Activated naive CD8-positive, alpha-beta T cell treated with anti-CD3 and anti-CD28 coated beads, Interleukin-2, amount 50 U/mL, for 24 hours (primary cell): ENCODE measurements at places on chromosomes 3 and 15.

- DNase-seq, result no peak
Observed at GRCh38 chr15:74809242-74809641, 3.4 kb upstream of the LMAN1L start.

- DNase-seq, result no peak
Observed at GRCh38 chr3:82081351-82081750, 319.9 kb upstream of the GBE1 start.

- DNase-seq, result no peak
Observed at GRCh38 chr3:43423142-43423541, 136.8 kb downstream of the SNRK start.

- no peak for DNase-seq
Observed at GRCh38 chr3:179046497-179047353, 24.9 kb downstream of the ZMAT3 start.

DNA sequence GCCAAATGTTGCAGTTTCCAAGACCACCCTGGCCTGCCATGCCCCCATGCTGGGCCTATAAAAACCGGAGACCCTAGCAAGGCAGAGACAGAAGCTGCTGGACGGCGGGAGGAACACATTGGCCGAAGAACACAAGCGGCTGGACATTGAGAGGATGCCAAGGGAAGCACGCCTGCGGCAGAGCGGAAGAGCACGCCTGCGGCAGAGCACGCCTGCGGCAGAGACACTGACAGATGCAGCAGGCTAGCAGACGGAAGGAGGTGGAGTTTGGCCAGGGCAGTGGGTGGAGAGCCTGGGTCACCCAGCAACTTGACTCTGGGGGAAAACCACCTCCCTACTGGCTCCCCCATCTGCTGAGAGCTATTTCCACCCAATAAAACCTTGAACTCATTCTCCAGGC is 322.3 kb upstream of the TBL1XR1 start:
- no peak for DNase-seq

DNA sequence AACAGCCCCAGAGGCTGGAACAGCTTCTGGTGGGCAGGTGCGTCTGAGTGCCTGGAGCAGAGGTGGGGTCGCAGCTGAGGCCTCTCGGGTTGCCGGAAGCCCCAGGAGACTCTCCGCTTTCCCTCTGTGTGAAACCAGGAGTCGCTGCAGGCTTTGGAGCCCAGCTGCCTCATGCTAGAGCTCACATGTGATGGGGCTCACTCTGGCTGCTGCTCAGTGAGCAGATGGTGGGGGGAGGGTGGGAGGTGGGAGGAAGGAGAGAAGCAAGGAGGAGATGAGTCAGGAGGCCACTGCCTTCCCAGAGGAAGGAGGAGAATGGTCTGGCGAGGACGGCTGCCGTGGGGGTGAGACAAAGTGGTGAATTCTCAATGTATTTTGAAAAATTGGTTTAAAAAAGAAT is 290.1 kb upstream of the CHRNA7 start:
- no peak for DNase-seq

DNA sequence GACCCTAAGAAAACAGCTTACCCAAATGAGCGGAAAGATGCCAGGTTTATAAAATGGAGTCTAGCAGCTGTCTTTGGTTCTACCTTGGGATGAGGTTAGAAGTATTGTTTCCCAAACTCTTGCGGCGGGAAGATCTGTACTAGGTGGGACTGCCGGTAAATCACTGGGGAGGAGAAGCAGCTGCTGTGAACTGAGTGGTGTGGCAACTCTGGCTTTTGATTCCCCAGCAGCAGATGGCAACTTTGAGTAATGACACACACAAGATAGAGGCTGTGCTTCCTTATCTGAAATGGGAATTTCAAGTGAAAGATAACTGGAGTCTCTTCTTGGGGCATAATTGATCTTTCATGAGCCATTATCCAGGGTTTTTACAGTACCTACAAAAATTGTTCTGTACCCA is 184.9 kb downstream of the ATG7 start:
- no peak for DNase-seq

- DNase-seq, result no peak
Observed at GRCh38 chr3:197814372-197814771, 23.3 kb downstream of the LRCH3 start.

- DNase-seq, result peak; percentile 29
Observed at GRCh38 chr3:196431181-196432136, 768 bp downstream of the UBXN7 start.

- no peak for DNase-seq
Observed at GRCh38 chr15:88019656-88020055, 236.9 kb downstream of the NTRK3 start.

- no peak for DNase-seq
Observed at GRCh38 chr3:50972029-50972428, 297.3 kb downstream of the DOCK3 start.

- no peak for DNase-seq
Observed at GRCh38 chr3:62922326-62922725, 47.1 kb upstream of the CADPS start.

DNA sequence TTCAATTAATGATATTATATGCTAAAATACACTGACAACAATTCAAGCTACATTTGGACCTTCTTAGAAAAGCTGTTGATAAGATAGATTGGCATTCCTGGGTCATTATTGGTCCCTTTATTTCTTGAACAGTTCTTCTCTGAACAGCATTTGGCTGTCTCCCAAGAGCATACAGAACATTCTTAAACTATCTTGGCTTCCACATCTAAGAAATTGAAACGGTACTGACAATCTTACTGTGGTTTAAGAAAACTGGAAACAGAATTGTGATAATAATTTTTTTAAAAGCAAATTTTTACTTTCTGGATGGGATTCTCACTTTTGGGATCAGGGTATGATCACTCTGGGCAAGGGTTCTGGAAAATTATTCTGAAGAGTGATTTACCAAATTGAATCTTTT is 161.7 kb upstream of the ZNF385D start:
- DNase-seq, result no peak

DNA sequence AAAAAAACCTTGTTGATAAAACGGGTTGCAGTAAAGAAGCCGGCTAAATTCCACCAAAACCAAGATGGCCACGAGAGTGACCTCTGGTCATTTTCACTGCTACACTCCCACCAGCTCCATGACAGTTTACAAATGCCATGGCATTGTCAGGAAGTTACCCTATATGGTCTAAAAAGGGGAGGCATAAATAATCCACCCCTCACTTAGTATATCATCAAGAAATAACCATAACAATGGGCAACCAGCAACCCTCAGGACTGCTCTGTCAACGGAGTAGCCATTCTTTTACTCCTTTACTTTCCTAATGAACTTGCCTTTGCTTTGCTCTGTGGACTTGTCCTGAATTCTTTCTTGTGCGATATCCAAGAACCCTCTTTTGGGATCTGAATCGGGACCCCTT is 14.4 kb upstream of the CDC25A start:
- no peak for DNase-seq
